ENCODE measurements at places on chromosomes 4 and X.

DNA sequence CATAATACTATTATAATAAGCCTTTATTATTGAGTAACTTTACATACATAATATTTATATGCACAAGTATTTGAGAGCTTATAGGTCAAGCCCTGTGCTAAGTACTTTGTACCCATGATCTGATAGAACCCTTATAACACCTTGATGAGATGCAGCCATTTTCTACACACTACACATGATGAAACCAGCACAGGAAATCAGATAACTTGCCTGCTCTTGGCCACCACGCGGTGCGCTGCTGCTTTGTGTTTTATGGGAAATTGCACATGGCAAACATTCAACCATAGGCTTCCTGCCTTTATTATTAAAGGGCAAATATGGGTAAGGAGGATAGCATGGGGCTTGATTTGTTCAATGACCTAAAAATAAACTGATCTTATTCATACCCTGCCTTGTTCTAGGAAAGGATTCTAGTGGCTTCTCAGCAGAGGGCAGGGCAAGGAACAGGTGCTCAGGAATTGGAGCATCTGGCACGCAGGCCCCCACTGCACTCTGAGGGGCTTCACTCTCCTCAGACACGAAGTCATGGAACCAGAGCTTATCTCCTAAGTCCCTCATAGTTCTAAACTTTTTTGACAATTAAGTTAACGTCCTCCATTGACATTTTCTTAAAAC, 31.6 kb upstream of the NAP1L5 start:
- DNase-seq: no peak

DNA sequence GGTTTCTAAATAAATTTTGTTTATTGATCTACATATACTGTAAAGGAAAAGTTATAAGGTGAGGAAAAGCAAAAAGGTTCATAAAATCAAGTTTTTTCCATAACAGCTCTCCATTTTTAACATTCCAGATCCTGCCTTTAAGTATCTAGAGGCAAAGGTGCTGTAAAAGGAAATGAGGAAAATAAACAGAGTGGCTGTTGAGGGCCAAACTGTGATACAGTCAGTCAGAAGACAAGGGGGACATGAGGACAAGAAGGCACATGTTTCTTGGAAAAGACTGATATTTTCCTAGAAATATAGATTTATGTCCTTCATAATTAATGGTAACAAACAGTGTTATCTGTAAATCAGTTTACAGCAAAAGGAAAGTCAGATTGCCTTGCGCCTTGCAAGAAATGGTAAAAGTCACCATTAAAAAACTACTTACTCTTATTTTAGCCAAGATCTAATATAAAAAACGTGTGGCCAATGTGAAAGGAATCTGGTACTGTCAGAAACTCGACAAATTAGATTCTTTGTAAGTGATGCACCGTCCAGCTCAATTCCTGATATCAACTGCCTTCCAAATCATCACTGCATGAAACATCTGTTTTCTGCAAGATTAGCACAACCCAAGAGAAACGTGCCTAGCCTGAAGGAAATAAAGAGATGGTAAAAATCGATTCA, 34.0 kb upstream of the VEGFD start:
- DNase-seq: no peak

- DNase-seq: no peak
These were observed at the start of gene TMPRSS11D for GRCh38 chr4:67883902-67884301. Gene TMPRSS11D (minus strand): TSS chr4:67884002. CDS start chr4:67883933, 69 bp downstream.

DNA sequence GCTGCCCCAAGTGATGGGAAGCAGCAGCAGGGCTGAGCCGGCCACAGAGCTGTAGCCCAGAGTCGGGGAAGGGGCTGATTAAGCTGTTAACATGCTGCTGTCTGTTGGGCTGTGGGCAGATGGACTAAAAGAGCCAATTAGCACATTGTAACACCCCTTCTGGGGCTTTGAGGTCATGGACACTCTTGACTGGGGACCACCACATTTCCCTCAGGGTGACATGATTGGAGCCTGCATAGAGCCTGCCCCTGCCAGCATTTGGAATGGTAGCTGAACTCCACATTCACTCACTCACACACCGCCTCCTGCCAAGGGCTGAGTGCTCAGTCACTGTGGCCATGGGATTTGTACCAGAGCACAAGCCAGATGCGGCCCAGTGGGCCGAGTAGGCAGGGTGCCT, 646.9 kb downstream of the FAT4 start:
- DNase-seq: no peak

DNA sequence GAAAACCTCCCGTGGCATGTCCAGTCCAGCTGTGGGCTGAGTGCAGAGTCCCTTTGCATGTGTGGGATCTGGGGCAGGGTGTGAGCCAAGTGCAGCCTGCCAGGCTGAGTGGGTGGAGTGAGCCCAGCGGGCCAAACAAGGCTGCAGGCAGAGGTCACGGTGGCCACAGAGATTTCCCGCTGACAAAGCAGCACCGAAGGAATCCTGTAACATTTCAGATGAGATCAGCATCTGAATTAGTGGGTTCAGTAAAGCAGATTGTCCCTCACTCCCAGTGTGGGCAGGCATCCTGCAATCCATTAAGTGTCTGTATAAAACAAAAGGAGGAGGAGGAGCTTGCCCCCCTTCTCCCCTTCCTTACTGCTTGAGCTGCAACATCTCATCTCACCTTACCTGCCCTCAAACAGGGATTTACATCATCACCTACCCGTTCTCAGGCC, 324.4 kb downstream of the FAT4 start:
- DNase-seq: no peak

GRCh38 chrX:153554519-153555167, 37.2 kb downstream of the ATP2B3 start:
- peak; percentile 68 for DNase-seq

All from endothelial cell (in vitro differentiated cells).